ENCODE measurements at places on chromosomes 6 and 20.

DNA sequence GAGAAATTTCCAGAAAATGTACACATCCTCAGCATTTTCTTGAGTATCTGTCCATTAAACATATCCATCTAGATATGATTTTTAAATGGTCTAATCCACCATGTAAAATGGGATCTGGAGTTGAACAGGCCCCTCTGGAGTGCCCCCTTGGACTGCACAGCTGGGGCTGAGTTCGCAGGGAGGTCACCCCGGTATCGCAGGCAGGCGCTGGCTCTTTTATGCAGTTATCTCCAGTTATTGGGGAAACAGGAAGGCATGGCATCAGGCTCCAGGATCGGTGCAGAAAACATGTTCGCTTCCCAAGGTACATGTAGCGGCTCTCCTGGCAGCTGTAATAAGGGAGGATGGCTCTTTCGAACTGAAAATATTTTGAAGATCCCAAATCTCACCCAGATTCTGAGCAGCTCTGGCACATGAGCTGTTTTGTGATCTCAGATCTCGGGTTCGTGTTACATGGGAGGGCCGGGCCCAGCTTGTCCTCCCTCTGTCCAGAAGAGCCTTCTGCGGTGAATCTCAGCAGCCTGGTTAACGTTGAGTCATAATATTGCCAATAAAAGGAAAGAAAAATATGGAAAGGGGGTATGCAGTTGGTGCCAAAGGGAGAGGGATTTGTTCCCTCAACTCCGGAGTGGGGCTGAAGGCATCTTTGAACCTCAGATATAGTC lies 167.7 kb downstream of the EYA2 start:
- DNase-seq: no peak

DNA sequence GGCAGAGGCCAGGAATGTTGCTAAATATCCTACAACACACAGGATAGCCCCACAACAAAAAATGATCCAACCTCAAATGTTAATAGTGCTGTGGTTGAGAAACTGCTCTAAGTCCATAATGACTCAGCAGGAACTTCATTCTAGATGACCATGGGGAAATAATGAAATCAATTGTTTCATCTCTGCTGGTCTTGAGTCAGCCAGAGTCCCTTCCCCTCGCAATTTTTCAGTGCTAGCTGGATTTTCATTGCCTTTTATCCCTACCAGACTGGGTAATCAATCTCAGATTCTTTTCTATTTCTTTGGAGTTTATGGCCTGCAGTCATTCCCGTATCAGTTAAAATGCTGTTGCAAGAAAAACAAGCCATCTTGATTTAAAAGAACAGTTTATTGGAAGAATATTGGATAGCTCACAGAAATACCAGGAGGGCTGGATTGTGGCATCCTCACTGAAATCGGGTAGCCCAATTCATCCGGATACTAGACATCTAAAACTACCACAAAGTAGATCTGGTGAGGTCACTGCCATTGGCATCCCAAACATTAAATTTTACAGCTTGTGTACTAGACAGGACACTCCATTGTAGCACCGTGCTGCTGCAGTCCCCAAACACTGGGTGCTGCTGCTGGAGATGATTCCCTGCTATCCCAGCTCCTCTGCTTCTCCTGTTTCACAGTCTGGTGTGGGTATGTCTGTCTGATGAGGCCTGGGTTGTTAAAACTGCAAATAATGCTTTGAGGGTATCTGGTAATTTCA lies 30.3 kb upstream of the POPDC3 start:
- DNase-seq: no peak

DNA sequence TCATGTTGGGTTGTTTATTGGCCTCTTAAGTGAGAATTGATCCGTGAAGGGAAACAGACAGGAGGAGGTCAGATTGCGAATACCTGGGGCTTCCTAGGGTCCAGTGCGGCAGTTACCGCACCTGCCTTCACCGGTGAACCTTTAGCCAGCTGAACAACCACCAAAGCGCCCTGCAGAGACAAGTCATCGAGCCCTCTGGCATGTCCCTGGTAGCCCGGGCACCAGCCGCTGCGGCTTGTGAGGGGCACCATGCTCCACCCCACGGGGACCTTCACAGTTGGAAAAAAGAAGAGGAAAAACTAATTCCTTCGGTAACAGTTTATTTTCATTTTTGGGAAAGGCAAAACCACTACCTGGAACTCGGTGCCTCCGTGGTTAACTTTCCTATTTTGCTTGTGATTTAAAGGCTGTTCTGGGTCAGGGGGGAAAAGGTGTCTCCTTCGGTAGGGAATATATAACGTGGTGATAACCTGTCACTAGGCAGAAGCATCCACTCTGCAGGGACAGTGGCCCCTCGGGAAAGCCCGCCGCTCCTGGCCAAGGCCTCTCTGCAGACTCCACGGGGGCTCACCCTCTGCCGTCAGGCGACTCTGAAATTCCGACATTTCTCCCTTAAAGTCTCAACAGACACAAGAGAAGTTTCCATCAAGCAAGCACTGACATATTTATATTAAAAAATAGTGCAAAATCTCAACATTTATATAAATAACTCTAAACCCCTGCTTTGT lies 30.7 kb upstream of the ZBP1 start:
- DNase-seq: no peak

GRCh38 chr20:35003211-35004031 lies 47.8 kb downstream of the MYH7B start:
- DNase-seq: no peak

DNA sequence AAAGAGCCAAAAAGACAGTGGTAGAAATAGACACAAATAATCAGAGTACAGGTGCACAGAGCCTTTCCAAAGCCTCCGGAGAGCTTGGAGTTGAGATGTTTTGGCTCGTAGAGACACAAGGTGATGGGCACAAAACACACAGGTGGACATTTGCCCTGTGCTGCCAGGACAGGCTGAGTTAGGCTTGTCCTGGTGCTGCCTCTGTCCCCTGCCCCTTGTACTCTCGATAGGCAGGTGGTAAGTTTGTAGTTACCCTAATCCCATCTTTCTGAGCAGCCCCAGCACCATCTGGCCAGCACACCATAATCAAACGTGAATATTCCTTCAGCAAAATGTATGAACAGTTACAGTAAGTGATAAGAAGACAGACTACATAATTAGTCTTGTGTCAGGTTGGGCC lies 95.5 kb downstream of the FOXC1 start:
- DNase-seq: no peak

- peak; percentile 86 for DNase-seq
These were observed 100.0 kb downstream of the NOL4L start for GRCh38 chr20:32484958-32485769.

GRCh38 chr20:40643891-40644290 lies 45.1 kb downstream of the MAFB start:
- no peak for DNase-seq

- no peak for DNase-seq
These were observed 11.6 kb upstream of the ELOVL5 start for GRCh38 chr6:53360093-53360912.

DNA sequence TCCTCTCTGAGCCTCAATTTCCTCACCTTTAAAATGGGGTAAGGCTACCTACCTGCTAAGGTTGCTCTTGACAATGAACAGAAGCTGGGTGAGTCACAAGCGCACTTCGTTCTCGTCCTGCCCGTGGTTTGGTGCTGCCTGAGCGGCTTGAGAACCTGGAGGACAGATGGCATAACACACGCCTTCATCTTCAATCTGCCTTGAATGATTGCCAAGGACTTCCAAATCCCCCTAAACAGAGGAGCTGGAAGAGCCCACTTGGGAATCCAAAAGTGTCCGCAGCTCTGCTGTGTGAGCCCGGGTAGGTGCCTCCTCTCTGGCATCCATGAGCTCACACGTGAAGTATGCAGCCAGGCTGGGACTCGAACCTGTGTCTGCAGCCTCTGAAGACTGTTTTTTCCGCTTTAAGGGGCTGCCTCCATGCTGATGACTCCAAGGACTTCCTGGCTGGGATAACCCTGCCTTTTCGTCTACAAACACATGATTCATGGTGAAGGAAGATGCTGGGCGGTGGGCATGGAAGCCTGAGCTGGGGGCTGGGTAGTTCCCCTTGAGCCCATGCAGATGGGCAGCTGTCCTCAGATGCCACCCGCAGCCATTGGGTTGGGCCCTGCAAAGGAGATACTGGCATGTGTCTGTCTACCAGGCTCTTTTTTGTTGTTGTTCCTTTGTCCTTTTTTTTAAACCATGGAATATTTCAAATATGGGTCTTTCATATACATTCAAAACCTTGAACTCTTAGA lies 25.3 kb upstream of the CSNK2A1 start:
- DNase-seq: no peak

DNA sequence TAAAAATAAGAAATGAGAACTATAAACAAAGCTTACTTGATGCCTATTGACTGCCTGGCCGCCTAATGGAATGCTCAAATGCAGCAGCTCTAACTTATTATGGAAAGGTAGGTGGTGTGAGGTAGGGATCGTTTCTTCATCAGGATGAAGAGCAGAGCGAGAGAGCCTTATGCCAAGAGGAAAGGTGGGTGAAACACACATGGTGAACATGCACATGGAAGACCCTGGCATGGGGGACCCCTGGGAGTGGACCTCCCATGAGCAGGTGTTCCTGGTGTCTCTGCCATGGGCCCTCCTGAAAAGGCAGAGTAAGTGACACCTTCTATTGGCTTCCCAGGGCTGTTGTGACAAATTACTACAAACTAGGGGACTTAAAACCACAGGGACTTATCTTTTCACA lies 130.1 kb downstream of the CDH4 start:
- DNase-seq: no peak

DNA sequence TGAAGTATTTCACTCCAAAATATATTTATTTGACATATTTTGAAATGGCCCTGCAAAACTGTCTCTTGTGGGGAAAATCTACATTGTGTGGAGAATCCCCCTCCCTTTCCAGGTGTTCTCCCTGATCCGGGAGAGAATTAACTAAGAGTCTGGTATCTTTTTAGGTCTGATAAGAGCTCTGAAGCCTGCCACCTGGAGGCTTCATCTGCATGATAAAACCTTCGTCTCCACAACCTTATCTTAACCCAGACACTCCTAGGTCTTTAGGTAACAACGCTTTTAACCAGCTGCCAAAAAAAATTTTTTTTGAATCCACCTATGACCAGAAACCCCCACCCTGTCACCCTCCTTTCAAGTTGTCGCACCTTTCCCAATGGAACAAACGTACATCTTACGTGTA lies 43.0 kb downstream of the FAM184A start:
- DNase-seq: no peak

DNA sequence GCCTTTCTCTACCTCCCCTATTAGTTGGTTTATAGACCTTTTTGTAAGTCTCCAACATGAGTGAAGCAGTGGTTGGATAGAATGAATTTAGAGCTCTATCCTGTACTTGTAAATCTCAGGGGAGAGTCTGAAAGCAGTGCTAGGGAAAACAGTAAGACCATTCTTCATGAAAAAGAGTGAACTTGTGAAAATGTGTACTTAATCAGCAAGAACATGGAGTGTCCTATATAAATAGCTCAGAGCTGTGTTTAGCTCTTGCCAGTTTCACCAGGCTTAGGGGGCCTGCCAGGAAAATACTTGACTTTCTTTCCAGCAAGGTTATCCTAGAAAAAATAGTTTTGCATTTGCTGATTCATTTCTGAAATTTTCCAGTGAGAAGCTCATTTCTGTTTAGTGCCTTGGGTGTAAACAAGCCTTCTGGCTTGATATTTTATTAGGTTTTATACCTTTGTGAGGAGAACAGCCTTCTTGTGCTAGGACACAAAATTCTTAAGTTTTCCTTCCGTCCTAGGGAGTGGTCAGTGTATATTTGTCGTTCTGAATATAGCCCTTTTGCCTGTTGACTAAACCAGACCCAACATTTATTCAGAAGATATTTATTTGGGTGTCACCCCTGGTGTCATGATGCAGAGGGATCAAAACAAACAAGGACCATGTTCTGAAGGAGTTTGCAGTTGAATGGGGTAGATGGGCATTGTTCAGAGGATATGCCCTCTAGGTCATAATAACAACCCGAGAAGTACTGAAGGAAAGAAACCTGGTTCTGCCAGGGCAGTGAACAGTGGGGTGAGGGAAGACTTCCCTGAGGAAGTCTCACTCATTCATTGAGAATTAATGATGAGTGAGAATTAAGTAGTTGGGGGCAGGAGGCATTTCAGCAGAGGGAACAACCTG lies 7.6 kb downstream of the ARFGEF2 start:
- no peak for DNase-seq

DNA sequence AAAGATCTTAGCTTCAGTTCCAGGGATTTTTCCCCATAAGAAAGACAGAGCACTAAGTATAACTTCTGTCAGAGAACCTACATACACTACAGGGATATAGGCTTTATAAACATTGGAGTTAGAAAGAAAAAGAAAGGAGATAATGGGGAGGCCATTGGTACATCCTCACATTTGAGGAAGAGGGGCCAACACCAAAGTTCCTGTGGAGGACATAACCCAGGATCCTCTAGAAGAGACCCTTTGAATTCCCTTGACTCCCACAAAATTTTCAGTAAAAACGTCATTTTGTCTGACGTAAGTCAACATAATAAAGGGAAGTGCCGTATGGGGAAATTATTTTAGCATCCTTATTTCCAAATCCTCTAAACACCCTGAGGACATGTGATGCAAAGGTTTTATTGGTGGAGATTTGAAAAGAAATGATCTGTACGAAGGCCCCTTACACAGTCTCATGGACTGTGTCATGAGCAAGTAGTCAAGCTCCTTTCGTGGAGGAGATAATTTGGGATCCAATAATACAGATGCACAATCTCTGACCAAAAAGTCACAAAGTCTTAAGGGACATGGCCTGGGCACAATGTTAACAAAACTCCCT lies 33.2 kb downstream of the HLA-DRA start:
- DNase-seq: no peak

All from mucosa of gallbladder (tissue), 1 donor.